ENCODE measurements at places on chromosomes 12 and 14.

- DNase-seq, result no peak
Observed at GRCh38 chr12:124940143-124940392, 25.6 kb upstream of the UBC start.

DNA sequence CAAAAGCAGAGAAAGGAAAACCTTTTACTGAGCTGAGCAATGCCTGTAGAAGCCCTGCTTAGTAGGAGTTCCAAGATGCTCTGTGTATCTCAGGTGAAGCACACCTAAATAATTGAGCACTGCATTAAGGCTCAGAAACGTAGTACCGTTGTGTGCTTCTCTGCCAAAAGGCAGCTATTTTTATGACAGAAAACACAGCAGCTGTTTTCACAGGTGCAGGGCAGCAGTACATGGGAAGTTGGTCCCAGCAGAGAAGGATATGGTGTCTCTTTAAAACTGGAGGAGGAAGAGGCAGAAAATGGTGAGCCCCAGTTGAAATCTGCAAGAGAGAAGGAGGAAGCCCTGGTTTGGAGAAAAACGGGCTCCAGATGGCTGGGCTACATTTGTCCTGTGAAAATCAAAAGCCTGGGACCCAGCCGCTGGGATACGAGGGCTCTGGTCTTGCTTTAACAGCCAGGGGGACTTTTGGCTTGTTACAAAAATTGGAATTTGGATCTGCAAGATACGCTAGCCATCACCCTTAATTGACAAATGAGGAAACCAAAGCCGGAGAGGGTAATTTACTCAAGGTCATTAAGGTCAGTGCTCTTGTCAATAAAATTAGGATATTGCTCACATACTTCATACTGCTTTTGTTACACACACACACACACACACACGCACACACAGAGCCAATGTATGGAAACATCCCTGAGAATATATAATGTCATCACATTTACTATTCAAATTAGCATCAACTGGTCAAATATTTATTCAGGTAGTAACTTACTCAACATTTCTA lies 27.3 kb downstream of the SPRING1 start:
- DNase-seq, result no peak

DNA sequence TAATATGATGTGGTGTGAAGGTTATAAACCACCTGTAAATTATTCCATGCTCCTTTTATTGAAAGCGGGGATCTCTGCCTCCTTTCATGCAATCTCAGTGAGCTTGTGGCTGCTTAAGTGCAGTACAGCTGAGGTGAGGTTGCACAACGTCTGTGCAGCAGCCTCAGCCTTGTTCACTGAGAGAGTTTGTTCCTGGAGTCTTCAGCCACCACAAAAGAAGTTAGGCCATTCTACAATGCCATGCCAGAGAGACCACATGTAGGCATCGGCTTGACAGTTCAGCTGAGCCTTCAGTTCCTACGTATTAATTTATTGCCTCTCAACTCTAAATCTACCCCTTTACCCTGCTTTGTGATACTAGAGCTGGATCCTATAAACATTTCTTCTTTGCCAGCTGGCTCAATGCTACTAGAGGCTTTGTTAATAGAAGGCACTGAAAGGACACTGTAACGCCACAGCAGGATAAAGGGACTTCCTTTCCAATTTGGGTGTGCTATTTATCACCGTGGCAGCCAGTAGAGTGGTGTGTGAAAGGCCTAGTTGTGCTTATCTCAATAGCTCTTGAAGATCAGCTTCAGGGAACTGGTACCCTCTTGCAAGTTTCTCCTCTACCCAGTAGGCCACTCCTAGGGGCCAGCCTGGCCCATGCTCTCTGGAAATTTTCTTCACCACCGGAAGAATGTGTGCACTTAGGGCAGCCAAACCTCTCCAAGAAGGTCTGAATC lies 337.7 kb downstream of the IPO8 start:
- no peak for DNase-seq

DNA sequence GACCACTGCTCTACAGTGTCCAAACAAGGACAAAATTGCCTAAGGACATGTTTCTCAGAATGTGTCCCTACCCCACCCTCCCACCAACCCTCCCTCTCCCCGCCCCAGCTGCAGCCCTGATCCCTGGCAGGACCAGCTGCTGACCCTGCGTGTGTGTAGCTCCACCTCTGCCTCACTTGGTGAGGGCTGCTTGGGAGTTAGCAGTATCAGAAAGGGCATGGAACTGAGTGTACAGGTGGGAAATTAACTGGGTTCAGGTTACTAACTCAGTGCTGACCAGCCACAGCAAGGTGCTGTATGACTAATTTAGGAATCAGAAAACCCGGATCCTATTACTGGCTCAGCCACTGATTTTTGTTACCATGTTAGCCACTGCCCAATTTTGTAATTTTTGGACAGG lies 11.3 kb upstream of the PLEKHD1 start:
- DNase-seq, result no peak

- DNase-seq, result no peak
Observed at GRCh38 chr12:56469007-56469930, 891 bp downstream of the SPRYD4 start.

DNA sequence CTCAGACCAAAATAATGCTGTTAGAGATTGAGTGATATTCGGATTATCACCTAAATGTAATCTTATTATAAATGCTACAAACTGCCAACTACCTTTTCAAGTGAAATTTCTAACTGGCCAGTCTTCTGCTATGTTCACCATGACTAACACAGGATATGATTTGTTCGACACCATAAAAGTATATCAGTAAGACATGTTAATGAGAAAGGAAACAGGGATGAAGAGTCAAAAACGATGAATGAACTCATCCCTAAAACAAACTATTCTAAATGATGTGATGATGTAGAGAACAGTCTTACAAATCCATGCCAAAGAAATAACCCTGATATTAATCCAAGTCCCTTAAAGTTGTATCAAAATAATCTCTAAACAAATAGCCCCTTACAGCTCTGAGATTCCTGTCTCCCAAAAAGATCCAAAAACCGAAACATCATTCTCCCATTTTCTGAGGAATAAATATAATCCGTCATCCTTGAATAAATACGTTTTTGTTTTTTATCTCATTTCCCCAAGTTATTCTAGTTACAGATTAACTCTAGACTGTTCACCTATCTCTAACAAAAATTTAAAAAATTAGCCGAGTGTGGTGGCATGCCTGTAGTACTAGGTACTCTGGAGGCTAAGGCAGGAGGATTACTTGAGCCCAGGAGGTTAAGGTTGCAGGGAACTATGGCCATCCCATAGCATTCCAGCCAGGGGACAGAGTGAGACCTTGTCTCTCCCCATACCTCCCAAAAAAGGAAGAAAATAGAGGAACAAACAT lies 9.1 kb downstream of the SCAF11 start:
- DNase-seq, result no peak

DNA sequence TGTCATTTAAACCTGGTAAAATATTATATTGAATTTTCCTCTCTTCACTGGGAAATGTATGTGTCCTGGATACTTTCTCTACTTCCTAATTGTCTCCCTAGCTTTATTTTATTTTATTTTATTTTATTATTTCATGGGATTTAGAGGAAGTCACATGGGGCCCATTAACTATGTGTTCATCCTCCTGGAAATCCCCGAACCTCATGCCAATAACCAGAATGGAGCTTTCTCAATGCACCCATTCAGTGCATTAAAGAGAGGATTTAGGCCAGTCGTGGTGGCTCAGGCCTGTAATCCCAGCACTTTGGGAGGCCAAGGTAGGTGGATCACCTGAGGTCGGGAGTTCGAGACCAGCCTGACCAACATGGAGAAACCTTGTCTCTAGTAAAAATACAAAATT lies 1.3 kb upstream of the RPGRIP1 start:
- no peak for DNase-seq

DNA sequence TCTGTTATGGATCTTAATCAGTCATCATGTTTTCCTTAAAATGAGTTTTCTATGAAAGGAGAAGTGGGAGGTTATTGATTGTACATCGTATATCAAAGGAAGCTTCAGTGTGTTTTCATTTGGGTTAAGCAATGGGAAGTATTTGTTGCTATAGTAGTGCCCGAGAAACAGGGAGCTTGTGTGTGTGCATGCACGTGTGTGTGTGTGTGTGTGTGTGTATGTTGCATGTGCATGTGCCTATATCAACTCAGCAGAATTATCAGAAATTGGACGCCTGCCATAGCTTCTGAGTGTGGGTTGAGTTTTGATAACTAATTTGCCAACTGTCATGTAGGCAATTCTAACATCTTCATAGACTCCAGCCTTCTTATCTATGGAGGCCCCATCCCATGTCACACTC lies 246.1 kb upstream of the CRY1 start:
- no peak for DNase-seq

DNA sequence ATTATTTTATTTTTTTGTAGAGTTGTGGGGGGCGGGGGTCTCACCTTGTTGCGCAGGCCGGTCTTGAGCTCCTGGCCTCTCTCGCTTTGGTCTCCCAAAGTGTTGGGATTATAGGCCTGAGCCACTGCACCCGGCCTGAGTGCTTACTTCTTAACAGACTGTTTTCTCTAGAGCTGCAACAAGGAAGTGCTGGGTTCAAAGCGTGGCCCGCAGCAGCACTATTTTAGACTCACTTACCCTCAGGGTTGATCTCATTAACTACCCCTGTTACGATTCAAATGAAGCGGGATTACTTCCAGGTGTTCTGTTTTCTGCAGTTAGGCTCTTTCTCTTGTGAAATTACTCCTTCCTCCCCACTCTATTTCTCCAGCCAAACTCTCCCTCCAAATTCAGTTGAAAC lies 8.7 kb downstream of the A2ML1 start:
- DNase-seq, result no peak

- no peak for DNase-seq
Observed at GRCh38 chr12:10720974-10721650, 2.0 kb downstream of the YBX3 start.

DNA sequence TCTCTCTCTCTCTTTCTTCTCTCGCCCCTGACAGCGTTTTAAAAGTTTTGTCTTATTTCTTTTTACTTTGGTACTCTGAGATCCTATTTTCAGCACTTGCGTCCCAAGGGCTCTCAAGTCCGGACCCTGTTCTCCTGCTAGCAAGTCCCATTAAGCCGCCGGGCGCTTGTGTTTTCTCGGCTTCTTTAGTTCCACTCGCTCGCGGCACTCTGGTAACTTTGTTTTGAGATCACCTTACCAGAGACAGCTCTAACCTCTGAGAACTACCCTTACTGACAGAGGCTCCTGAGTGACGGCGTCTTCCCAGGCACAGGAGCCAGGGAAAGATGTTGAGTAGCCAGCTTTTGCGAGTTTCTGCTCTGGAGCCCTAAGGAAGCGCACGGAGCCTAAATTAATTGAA lies 2.7 kb upstream of the MYF5 start:
- no peak for DNase-seq

GRCh38 chr14:78292003-78292402 lies 121.8 kb downstream of the NRXN3 start:
- peak; percentile 21 for DNase-seq

- peak; percentile 45 for DNase-seq
Observed at GRCh38 chr12:131950182-131950913, 606 bp downstream of the EP400 start.

GRCh38 chr12:53670308-53670707 lies 5.6 kb downstream of the ATP5MC2 start:
- no peak for DNase-seq

DNA sequence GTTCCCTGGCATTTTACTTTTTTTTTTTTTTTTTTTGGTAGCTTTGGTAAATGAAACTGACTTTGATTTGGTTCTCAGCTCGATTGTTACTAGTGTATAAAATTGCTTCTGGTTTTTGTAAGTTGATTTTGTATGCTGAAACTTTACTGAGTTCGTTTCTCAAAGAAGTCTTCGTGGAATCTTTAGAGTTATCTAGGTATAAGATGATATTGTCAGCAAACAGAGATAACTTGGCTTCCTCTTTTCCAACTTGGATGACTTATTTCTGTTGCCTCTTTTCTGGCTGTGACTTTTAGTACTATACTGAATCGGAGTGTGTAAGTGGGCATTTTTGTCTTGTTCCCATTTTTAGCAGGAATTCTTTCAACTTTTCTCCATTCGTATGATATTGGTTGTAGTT lies 28.1 kb downstream of the USP15 start:
- DNase-seq, result no peak

GRCh38 chr12:42396473-42397259 lies 70.7 kb downstream of the PPHLN1 start:
- no peak for DNase-seq

DNA sequence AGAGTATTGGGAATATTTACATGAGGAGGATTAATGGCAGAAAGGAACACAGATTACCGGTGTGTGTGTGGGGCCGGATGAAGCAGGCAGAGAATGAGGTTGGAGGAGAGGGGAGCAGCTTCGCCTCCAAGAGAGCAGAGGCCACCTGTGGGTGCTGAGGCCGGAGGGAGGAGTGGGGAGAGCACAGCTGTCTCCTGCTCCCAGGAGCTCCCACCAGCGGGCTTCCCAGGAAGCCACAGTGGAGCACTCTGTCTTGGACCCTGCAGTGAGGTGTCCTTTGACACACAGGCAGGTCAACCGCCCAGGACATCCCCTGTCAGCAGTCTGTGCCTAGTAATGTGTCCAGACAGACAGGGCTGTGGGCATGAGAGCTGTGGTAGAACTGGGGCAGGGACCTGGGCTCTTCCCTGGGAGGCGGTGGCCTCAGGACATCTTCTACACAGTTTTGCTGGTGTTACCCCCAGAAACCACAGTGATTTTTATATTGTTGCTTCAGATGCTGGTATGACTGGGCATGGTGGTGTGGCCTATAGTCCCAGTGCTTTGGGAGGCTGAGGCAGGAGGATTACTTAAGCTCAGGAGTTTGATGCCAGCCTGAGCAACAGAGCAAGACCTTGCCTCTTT lies 18.5 kb upstream of the AMN start:
- DNase-seq, result no peak

GRCh38 chr14:28407031-28407825 lies 359.4 kb upstream of the FOXG1 start:
- DNase-seq, result no peak

GRCh38 chr12:119780786-119781434 lies 96.2 kb downstream of the CIT start:
- DNase-seq, result no peak

GRCh38 chr14:99318959-99319295 lies 46.9 kb upstream of the BCL11B start:
- DNase-seq, result peak; percentile 12

DNA sequence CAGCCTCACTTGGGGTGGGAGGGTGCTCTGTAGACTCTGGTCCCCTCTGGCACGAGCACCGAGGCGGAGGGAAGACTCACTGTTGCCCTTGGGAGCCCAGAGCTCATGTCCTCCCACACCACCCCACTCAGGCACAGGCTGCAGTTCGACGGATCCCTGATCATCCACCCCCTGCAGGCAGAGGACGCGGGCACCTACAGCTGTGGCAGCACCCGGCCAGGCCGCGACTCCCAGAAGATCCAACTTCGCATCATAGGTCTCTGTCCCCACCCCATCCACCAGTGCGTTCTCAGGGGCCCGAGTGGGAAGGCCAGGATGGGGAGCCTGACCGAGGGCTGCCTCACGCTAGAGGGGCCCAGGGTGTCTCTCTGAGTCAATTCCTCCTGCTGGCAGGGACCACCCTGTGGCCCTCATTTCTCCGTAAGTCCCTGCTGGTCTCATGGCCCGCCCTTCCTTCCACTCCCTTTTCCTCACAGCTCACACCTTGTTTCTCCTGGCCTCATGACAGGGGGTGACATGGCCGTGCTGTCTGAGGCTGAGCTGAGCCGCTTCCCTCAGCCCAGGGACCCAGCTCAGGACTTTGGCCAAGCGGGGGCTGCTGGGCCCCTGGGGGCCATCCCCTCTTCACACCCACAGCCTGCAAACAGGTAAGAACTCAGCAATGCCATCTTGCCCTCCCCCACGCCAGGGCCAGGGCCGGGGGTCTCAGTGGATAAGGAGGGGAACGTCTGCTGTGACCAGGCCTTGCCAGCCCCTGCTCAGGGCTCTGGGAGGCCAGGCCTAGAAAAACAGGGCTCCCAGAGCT lies 27.0 kb downstream of the PAPLN start:
- DNase-seq, result no peak

GRCh38 chr12:94706250-94706661 lies 55.9 kb upstream of the TMCC3 start:
- no peak for DNase-seq
